Adrenal gland (tissue), 19 donors: ENCODE measurements at places on chromosomes 16 and 17. TPM values are rescaled to one million over a fixed set of nuclear protein-coding genes. Genes with fewer than 3 reads are reported as not detected.
A peak's percentile ranks its signal among the peaks of the same experiment; 100 is the strongest.

The SUMO2 gene
- polyA plus RNA-seq = 331 TPM

- no peak for DNase-seq
Observed at GRCh38 chr17:50613007-50613992, 21.4 kb upstream of the ABCC3 start.

GRCh38 chr17:40443196-40443987 lies at the start of gene IGFBP4:
Gene IGFBP4, plus strand, starts transcription at chr17:40443450. Its CDS starts 286 bp downstream, at chr17:40443736.
- DNase-seq = peak; percentile 74

DNA sequence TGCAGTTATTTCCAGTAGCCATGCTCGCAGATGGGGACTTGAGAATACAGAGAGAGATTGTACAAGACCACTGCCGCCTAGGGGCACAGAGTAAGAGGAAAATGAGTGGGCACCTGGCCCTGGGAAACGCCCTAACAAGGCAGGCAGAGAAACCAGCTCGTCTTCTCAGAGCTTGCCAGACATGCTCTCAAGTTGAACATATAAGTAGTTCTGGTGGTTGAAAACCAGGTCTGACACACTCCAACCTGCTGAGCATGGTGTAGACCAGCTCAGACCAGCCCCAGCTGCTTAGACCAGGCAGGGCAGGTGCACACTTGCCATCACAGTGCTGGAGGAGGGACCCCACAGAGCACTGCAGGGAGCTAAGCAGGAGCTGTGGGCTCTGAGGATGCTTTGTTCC lies 250.5 kb downstream of the CPPED1 start:
- DNase-seq = no peak

DNA sequence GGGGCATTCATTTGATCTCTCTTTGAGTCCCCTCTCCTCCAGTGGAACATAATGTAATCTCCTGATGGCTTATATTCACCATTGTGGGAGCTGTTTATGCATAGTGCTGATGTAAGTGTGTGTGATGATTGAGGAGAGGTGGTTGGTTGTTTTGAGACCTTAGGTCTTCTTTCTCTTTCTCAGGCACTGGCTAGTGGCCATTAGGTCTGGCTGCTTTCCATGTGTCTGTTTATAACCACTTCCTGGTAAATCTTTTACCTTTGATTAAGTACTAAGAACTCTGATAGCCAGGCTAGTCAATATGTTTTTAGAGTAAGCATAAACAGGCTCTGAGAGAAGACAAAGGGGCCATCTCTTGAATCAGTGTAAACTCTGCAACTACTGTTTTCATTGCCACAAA lies 27.9 kb downstream of the VAT1L start:
- no peak for DNase-seq

DNA sequence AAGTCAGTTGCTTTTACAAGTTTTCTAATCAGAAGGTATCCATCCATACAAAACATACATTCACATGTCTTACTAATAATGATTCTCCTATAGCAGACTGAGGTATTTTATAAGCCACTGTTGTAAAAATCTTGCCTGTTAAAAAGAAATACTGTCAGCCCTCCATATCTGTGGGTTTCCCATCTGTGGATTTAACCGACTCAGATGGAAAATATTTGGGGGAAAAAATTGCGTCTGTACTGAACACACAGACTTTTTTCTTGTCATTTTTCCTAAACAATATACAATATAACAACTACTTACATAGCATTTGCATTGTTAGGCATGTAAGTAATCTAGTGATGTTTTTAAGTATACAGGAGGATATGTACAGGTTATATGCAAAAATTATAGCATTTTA lies 90.4 kb downstream of the PARN start:
- no peak for DNase-seq

GRCh38 chr16:66885491-66885890 lies 5.2 kb downstream of the PDP2 start:
- no peak for DNase-seq

- DNase-seq = no peak
Observed at GRCh38 chr17:8875436-8875835, 8.0 kb upstream of the PIK3R6 start.

The GNGT2 gene
- polyA plus RNA-seq = 3.3 TPM

GRCh38 chr17:17698869-17699351 lies 17.7 kb downstream of the RAI1 start:
- peak; percentile 58 for DNase-seq

DNA sequence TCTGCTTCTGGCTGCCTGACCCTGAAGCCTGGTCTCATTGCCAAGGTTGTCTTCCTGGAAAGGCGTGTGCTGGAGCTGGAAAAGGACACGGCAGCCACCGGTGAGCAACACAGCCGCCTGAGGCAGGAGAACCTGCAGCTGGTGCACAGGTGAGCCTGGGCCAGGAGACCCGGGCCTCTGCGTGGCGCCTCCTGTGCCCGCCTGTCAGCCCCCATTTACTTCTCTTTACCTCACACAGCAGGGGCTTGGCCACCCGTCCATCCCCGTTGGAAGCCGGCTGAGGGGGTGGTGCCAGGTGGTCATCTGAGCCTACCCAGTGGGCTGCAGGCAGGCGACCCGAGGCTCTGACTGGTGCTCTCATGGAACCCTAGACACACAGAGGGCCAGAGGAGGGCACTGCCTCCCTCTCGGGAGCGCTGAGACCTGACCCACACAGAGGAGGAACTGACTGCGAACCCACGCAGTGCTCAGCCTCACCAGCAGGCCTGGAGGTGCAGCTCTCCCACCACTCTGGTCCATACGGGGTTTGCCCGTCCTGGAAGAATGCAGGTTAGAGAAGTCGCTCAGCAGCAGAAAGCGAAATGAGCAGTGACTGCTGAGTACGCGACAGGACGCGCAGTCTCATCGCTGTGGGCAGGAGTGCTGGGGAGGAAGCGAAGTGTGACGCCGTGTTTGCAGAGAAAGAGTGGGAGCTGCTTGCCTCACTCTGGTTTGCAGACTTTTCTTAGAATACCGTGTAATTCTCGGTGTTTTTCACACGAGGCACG lies 21.9 kb upstream of the CAPN15 start:
- DNase-seq = no peak

DNA sequence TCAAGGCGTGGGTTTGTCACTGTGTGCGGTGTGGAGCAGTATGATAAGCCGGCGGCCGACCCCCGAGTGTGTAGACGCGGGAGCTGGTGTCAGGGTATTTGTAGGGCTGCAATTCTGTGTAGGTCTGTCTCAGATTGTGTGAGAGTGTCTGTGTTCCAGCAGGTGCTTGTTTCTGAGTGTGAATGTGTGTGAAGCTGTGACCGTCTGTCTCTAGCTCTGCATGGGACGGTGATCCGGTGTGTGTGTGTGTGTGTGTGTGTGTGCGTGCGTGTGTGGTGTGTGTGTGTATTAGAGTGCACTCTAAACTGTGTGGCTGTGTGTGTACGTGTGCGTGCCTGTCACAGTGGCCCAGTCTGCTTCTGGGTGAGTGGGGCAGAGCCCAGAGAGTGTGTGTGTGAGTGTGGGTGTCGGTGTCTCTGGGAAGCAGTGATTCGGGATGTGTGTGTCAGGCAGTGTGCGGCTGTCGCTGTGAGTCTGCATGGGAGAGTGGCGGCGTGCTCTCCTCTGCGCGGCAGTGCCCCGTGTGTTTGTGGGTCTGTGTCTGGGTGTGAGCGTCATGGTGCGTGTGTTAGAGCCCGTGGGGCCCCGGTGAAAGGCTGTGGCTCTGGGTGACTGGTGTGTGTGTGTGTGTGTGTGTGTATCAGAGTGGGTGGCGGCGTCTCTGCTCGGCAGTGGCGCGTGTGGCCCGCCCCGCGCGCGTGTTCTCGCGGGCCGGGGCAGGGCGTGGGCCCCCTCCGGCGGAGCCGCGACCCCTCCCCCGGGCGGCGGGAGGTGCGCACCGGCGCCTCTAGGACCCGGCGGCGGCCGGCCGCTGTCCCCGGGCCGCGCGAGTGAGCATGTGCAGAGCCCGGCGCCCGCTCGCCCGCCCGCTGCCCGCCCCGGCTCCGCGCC lies at the start of gene WSCD1:
TSS of gene WSCD1 (plus strand) at position 841 of the 891 bp plus-strand sequence. CDS start 10,280 bp downstream, outside the sequence.
- DNase-seq = no peak

The INCA1 gene
- polyA plus RNA-seq = 1.2 TPM

DNA sequence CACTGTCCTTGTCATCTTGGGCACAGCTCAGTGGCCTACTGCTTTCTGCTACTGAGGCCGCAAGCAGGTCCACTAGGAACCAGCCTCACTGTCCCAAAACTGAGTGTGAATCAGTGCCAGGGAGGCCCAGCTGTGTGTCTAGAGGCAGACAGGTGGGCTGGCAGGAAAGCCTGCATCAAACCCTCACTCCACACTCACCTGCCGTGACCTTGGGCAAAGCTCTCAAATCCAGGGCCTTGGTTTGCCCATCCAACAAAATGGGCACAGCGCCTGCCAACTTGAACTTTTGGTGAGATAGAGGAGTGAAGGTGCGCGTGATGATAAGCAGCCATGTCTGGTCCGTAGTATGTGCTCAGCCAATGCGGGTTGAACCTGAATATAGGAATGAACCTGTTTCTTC lies 14.8 kb downstream of the ATP2C2 start:
- DNase-seq = no peak

DNA sequence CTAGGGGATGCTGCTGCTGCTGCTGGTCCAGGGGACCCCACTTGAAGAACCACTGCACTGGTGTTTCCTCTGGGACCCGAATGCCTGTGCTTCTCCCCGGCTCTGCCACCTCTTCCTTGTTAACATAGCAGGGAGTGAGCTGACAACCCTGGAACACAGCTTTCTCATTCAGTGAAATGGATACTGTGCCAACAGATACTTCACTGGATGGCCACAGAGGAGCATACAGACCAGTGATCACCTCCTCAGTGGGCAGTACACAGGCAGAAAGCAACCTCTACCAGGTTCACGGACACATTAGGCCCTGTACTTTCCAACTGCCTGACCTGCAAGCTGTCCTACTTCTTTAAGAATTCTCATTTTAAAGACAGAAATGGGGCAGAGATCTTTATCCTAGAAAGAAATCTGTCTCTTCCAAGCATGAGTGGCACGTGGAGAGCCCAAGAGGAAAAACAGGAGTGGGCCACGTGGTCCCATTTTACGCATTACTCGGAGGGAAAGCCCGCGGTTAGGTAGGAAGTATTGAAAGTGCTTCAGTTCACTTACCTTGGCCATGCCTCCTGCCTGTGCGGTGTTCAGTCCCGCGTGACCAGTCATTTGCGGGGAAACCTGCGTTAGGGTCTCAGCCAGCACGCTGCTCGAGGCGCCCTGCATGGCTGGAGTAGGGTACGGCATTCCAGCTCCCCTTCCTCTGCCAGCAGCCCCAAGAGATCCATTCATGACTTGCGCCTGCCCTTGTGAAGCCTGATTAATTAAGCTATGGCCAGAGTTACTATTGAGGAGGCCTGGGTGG lies 30.6 kb downstream of the CREBBP start:
- DNase-seq = no peak

DNA sequence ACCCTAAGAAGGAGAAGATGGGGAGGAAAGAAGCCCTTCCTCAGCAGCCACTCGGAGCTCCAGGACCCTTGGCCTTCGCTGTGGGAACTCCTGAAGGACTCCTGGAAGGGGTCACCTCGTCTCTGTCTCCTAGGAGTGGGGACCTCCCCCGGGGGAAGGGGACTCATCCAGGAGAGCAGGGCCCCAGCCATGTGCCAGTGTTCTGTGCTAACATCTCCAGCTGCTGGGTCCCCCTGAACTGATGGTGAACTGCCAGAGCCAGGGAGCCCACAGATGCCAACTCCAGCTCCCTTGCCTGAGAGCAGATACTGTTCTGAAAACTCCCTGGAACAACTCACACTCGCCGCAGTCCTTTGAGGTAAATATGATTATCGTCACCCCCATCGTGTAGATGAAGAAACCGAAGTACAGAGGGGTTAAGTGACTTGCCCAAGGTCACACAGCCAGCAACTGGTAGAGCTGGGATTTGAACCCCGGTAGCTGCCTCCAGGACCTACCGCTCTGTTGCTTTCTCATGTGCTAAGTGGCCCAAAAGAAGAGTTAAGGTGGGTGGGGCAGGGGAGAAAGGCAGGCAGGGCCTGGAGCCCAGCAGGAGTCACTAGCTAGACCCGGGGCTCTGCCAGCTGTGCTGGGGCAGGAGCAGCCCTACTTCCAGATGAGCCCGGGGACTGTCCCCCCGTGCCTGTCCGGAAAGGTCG lies 10.5 kb downstream of the TIMM22 start:
- no peak for DNase-seq

- peak; percentile 43 for DNase-seq
Observed at GRCh38 chr16:30567991-30568638, 3.4 kb downstream of the ZNF688 start.

DNA sequence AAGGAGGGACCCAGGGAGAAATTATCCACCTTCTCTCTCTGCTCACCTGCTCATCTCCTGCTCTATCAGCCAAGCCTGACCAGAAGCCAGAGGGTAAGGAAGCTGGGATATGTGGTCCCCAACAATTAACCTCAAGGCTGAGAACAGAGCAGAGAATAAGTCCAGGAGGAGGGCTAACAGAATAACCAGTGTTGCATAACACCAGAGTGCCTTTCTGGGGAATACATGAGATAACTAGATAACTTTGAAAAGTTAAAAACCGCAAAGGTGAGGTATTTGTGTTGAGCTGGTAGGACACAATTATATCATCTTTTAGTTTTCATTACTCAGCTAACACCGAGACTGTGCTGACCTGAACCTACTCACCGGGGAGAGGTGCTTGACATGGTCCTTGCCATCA lies 180.8 kb downstream of the SALL1 start:
- no peak for DNase-seq

The SULT1A4 gene
- 6.1 TPM for polyA plus RNA-seq

DNA sequence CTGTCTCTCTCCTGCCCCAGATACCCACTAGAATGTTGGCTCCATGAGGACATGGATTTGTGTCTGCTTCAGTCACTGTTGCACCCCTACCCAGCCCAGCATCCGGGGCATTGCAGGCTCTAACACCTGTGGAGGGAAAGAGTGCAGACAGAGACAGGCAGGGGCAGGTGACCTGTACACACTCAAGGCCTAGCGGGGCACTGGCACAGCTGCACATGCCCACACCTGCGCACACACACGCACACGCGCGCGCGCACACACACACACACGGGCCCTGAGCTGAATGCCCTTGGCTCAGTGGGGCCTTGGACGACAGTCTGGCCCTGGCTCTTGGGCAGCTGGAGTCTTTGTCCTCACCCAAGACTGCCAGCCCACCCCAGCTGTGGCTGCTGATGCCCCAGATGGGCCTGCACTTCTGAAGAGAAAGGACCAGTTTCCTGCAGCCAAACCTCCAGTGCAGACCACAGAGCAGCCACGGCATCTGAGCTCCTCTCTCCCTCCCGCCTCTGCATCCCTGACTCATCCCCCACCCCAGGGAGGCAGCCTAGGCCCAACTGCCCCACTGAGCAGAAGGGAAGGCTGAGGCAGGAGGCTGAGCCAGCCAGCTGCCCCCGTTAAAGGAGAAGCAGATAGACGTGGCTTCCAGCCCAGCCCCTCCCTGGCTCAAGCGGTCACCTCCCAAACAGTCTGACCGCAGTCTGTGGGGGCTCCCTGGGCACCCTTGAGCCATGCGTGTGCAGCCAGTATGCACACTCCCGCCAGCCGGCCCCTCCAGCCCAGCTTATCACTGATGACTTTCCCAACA lies 12.3 kb upstream of the RAI1 start:
- no peak for DNase-seq

- DNase-seq = no peak
Observed at GRCh38 chr17:65389949-65390348, 171.5 kb downstream of the AXIN2 start.
